ENCODE measurements at places on chromosomes 5 and 9.

DNA sequence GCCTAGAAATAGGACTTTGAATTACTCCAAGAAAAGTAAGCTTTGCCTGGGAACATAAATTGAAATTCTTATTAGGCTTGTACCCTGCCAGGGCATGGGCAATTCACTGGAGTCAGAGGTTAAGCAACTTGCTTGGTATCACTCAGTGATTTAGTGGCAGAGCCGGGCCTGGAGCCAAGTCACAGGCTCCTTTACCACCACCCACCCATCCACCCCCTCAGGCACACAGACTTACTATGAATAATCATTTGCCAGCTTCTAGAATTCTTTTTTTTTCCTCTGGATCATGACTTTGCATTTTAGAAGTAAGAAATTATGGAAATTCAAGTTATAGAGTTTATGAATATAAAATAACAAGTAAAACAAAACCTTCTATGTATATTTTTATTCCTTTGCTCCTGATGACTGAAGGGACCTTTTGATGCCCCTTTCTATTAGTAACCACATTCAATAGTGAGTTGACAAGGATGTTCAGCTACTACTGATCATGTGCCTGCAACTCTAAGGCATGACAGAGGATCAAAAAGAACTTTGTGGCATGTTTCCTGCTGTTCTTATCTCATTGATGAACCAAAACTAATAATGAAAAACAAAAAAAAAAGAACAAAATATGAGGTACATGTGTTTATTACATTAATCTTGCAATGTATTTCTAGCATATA is 614.7 kb downstream of the TLR4 start:
- no peaks in the 10 kb centered on the region for H3K36me3 ChIP-seq
- H3K27ac ChIP-seq: no peak overlapping the region
- H3K4me3 ChIP-seq: no peak overlapping the region

DNA sequence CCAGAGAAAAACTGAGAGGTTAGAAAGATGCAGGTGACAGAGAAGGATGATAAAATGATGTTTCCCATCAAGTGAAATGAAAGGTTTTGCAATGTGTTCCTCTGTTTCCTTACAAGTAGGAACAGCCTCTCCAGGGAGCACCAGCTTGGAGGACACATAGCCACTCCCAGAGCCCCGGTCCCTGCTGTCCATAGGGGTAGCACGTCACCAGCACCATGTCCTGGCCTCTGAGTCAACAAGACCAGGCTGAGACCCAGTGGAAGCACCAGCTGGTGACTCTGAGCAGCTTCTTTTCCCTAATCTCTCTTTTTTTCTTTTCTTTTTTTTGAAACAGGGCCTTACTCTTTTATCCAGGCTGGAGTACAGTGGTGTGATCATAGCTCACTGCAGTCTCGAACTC is 19.4 kb upstream of the HMCN2 start:
- H3K36me3 ChIP-seq: no peaks in the 10 kb centered on the region
- H3K4me1 ChIP-seq: peaks cover 13% of the 10 kb centered on the region
- H3K27ac ChIP-seq: no peak overlapping the region

GRCh38 chr5:140110646-140110957 is 3.3 kb upstream of the PURA start:
- no peak overlapping the region for H3K27ac ChIP-seq
- peaks cover 62% of the 10 kb centered on the region for H3K4me1 ChIP-seq
- peaks cover 8% of the 10 kb centered on the region for H3K27me3 ChIP-seq
- H3K36me3 ChIP-seq: peaks cover 22% of the 10 kb centered on the region

DNA sequence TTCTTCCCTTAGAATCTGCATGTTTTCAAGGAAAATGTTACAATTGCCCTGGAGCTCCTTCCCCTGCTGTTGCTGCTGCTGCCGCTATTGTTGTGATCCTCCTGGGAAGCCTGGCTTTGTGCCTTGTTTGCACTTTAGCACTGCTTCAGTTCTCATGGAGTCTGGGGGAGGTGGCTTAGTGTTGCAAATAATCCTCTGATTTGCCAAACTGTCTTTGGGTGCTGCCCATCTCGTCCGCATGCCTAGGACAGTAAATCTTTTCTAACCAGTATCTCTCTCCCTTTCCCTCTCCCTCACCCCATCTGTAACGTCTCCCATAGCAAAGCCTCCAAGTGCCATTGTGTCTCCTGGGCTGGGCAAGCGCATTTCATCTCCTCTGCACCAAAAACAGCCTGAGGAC is 30.3 kb downstream of the FAM240B start:
- peaks cover 5% of the 10 kb centered on the region for H3K4me1 ChIP-seq
- no peak overlapping the region for H3K27ac ChIP-seq
- H3K36me3 ChIP-seq: no peaks in the 10 kb centered on the region
- DNase-seq: no peak
- peaks cover 21% of the 10 kb centered on the region for H3K27me3 ChIP-seq
- H3K4me3 ChIP-seq: no peak overlapping the region

DNA sequence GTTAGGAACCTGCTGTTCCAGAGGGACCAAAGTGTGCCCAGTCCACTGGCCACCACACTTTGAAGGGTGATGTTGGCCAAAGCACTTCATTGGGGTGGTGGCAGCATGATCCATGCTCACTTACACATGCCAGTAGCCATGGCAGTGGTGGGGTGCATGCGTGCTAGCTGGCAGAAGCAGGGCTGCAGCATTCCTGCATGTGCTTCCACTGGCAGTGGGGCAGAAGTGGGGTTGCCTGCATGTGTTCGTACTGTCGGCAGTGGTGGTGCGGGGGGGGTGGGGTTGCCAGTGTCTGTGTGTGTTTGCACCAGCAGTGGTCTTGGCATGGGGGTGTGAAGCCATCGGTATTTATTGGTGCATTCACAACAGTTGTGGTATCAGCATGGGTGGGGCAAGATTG is 260.3 kb upstream of the ANKH start:
- no peak overlapping the region for H3K27ac ChIP-seq
- H3K4me3 ChIP-seq: no peak overlapping the region
- no peaks in the 10 kb centered on the region for H3K36me3 ChIP-seq
- H3K27me3 ChIP-seq: no peaks in the 10 kb centered on the region
- DNase-seq: no peak
- no peaks in the 10 kb centered on the region for H3K4me1 ChIP-seq

All from activated T-cell treated with anti-CD3 and anti-CD28 coated beads, Interleukin-2, amount 50 U/mL, for 24 hours (primary cell).